ENCODE measurements at places on chromosomes 4 and X.

- DNase-seq: no peak
Measured at GRCh38 chr4:155854582-155855226, 11.4 kb downstream of the ASIC5 start.

GRCh38 chr4:155973639-155974475 is 20.2 kb upstream of the CTSO start:
- no peak for DNase-seq

GRCh38 chrX:153599192-153600031 is 473 bp upstream of the CCNQ start:
- peak; percentile 90 for DNase-seq

- no peak for DNase-seq
Measured at GRCh38 chr4:34723605-34724004, 1520.7 kb downstream of the ARAP2 start.

GRCh38 chr4:137510557-137511265 is 21.6 kb downstream of the PCDH18 start:
- DNase-seq: no peak

- DNase-seq: no peak
Measured at GRCh38 chr4:147938496-147938895, 206.6 kb downstream of the ARHGAP10 start.

GRCh38 chrX:148459343-148459742 is 41.1 kb upstream of the AFF2 start:
- DNase-seq: no peak

DNA sequence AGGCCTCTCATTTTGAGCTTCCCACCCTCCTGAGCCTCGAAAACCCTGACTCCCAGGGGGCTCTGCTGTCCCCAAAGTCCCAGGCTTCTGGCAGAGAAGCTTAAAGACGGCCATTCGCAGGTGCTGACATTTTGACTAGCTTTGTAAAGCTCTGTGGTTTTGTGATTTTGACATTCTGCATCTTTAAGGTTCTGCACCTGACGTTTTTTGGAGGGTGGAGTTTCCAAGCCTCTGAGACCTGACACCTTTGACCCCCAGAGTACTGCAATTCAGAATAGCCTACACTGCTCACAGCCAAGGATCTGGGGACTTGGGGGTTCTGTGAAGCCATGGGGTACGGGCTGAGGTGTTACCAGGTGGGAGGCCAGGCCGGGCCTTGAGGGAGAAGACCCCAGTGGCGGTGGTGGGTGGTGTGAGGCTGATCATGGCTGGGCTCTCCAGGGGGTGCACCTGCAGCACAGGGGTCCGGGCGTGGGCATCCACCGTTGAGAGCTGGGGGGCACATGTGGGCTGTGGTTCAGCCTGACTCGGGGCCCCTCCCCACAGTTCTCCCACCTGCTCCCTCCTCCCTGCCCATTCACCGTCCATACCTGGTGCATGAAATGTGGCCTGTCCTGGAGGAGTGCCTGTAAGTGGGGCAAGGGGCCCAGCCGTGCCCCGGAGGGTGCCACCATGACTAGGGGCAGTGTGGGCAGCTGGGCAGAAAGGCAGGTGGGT is 7.3 kb downstream of the FOXP3 start:
- DNase-seq: no peak

Data from CD4-positive, alpha-beta T cell treated with Interleukin-12 subunit alpha and Interleukin-12 subunit beta, for 1 hour (primary cell).